Activated CD4-positive, alpha-beta T cell treated with anti-CD3 and anti-CD28 coated beads, Interleukin-2, amount 50 U/mL, for 1 hour (primary cell): ENCODE measurements at places on chromosomes 3 and 15.

DNA sequence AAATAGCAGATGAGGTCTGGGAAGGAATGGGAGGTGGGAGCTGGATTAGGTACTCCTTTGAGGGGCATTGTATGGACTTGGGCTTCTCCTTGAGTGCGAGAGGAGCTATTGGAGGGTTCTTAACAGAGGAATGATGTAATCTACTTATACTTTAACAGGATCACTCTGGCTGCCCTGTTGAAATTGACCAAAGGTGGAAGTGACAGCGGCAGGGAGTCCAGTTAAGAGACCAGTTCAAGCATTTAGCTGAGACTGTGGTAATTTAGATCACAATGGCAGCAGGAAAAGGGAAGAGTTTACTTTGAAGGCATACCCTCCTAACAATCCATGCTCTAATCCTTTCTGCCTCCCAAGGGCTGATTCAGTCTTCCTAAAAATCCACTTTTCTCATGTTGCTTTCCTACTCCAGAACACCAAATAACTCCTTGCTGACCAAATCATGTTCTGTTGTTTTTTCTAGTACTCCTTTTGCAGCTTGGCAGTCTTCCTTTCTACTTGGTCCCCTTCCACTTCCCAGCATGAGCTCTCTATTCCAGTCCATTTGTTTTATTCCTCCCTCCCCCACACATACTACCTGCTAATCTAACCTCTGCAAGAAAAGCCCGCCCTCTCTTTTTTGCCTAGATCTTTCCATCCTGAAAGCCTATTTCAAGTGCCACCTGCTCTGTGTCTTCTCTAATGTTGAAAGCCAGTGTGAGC is 139.4 kb downstream of the NECTIN3 start:
- no peak for DNase-seq

DNA sequence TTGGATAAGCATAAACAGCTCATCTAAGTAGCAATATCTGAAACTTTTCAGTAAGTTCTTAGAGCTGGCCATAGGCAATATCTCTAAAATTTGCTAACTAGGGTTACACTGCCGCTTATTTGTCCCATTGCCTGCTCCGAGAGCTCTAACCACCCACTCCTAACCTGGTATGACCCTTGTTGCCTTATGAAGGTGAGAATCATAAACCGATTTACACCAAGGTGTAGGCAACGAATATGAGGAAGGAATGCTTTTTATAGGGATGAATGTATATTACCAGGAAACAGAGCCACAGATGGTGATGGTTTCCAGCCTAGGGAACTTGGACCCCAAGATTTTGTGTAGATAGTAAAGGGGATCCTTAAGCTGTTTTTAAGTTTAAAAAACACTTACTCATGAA is 440.9 kb downstream of the PDCD6IP start:
- no peak for DNase-seq

GRCh38 chr3:173584093-173584837 is 186.7 kb downstream of the NLGN1 start:
- no peak for DNase-seq

DNA sequence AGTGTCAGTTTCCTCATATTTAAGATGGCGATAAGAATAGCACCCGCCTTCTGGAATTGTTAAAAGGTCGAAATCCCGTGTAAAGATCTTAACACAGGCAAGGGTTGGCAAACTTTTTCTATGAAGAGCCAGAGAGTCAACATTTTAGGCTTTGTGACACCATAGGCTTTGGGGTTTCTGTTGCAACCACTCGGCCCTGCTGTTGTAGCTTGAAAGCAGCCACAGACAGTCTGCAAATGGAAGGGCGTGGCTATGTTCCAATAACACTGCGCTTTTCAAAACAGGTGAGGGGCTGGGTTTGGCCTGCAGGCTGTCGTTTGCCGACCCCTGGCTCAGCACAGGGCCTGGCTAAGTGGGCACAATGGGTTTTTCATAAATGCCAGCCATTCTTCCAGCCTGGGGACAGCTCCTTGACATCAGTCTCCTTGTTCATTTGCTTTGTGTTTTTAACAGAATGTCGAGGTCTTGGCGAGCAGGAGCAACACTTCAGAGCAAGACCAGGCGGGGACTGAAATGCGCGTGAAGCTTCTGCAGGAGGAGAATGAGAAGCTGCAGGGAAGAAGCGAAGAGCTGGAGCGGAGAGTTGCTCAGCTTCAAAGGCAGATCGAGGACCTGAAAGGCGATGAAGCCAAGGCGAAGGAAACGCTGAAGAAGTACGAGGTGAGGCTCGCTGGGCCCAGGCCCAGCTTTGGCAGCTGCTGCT is 75.2 kb upstream of the MYZAP start:
- DNase-seq, result no peak

- DNase-seq, result no peak
Observed at GRCh38 chr3:85258819-85259218, 300.0 kb downstream of the CADM2 start.

GRCh38 chr15:74776821-74777768 is 4.8 kb upstream of the CSK start:
- peak; percentile 50 for DNase-seq

GRCh38 chr3:182848906-182849305 is 55.6 kb downstream of the ATP11B start:
- no peak for DNase-seq

GRCh38 chr3:125028657-125029056 is 27.1 kb downstream of the HEG1 start:
- no peak for DNase-seq

DNA sequence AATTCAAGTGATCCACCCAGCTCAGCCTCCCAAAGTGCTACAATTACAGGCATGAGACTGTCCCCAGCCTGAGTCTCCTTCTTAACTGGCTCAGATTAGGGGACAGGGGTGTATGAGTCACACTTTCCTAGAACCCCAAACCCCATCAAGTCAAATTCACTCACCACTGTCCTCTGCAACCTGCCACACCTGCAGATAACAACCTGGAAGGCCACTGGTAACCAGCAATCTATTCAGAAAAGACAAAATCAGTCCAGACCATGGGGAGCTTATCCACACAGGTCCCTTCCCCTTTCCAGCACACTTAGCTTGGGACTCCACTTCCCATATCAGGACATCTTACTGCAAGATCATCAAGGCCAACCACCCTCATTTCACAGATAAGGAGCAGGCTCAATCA is 6.4 kb downstream of the WDR73 start:
- DNase-seq, result no peak

GRCh38 chr3:134033315-134033996 is 3.7 kb upstream of the SLCO2A1 start:
- no peak for DNase-seq

DNA sequence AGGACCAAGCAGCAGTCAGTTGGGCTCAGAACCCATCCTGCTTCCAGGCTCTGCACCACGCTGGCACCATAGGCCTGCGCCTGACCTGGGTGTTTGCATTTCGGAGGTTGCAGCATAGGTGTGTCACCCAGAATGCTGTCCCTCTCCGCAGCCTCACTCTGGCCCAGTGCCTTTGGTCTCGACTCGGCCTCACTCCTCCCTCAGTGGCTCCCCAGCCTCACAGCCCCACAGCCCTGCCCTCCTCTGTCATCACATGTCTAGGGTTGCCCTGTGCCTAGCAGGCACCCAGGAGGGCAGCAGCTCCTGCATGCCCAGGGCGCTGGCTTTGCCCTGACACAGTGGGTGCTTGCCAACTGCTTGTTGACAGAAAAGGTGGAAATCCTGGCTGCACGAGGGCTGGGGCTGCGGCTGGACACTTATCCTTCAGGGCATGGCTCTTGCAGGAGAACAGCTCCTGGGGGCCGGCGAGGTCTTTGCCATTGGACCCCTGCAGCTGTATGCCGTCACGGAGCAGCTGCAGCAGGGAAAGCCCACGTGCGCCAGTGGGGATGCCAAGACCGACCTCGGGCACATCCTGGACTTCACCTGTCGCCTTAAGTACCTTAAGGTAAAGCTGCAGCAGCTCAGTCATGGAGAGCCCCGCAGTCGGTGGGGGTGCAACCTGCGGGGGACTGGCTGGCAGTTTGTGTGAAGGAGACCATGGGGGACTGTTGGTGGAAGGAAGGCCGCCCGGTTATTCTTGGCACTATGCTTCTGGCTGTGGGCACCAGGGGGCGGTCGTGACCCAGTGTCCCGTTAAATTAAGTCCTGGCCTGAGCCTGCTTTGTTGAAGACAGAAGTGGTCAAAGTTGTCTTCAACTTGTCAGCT is 16.2 kb downstream of the NISCH start:
- DNase-seq, result no peak

DNA sequence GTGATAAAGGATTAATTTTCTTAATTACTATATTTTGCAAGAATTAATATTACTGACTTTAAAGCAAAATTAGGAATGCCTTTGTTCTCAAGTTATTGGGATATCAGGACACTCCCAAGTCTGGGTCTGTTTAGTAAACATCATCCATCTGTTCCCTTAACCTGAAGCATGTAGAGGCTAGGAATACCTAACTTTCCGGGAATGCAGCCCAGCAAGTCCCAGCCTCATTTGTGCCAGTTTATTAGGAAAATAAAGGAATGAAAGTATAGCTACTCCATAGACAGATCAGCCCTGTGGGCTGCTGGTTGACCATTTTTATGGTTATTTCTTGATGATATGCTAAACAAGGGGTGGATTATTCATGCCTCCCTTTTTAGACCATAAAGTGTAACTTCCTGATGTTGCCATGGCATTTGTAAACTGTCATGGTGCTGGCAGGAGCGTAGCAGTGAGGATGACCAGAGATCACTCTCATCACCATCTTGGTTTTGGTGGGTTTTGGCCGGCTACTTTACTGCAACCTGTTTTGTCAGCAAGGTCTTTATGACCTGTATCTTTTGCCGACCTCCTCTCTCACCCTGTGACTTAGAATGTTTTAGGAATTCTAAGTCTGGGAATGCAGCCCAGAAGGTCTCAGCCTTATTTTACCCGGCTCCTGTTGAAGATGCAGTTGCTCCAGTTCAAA is 540.2 kb downstream of the NAALADL2 start:
- no peak for DNase-seq

DNA sequence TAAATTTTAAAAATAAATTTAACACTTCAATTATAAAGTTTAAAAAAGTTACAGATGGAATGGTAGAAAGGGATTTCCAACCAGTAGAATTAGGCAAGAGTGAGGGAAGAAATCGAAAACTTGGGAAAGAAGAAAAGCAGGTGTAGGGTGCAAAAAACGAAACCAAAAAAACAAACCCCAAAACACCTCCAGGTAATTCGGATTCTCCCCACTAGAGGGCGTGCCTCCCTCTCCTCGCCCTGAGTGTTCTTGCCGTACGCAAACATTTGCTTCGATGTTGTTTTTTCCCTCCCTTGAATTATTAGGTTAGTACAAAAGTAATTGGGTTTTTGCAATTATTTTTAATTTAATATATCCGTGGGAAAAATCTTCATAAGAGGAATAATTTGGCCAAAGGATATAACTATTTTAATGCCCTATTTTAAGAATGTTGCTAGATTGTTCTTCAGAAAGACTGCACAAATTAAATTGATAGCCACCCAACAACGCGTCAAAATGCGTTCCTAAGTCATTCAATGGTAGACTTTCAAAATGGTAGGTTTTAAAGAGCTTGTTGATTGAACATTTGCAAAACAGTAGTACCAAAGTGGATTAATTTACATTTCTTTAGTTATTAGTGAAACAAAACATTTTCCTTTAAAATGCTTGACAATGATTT is 63.7 kb downstream of the SLC30A4 start:
- peak; percentile 82 for DNase-seq

DNA sequence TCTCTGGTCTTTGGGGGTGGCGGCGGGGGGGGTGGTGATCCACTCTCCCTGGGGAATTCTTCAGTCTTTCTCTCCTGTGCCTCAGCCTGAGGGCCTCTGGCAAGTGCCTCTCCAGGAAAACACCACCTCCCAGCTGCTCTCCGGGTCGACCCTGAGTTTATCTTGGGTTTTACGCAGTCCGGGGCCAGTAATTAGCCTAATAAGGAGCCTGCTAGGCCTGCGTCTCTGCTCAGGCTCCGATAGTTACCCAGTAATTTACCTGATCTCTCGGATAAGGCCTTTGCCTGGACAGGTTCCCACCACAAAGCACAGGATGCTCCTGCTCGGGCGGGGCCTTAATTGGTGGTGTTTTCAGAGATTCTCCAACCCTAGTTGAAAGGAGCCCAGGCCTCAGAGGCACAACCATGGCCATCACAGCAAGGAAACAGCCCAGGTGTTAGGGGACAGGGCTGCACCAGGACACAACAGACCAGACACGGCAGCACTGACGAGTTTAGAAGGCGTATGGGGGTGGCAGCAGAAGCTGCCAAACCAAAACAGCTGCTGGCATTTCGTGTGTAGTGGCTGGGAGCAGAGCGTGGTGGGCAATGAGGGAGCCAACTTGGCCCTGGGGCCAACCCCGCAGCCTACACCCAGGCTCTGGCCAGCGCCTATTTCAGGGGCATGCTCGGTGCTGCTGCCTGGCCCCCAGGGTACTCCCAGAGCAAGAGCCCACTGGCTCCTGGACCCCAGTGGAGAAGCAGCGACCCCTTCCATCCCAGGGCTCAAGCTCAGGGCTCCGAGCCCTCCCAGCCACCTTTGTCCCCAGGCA is 71.4 kb downstream of the KLF13 start:
- DNase-seq, result no peak

DNA sequence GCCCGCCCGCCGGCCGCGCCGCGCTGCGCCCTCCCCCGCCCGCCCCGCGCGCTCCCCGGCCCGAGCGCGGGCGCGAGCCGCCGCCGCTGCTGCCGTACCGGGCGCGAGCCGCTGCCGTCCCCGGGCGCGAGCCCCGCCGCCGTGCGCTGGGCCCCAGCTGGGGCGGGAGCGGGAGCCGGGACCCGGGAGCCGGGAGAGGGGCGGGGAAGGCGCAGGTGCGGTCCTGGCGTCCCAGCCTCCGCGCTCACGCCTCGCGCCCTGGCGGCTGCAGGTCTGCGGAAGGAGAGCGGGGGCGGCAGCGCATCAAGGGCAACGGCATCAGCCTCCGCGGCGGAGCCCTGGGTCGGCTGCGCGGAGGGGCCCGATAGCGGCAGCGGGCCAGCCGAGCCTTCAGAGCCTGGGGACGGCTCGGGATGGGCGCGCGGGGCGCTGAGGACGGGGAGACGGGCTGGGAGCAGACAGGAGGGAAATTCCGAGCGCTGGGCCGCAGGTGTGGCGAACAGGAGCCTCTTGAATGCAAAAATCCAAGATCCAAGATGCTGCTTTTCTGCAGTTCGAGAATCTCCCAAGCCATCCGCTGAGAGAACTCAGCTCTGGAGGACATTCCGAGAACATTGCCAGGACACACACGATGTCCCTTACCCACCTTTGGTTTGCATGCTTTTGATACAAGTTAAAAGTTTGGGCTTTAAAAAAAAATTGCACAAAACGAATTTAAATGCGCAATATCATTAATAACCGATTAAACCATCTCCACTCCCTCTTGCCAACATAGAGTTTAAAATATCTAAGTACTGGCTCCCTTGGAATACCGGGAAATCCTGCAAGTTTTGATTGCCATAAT is 251.1 kb downstream of the TJP1 start:
- DNase-seq, result no peak

GRCh38 chr3:42668413-42668760 is 14.9 kb downstream of the ZBTB47 start:
- no peak for DNase-seq
